Endothelial cell (in vitro differentiated cells): ENCODE measurements at places on chromosomes 6 and 20. TPM values are rescaled to one million over a fixed set of nuclear protein-coding genes. Genes with fewer than 3 reads are reported as not detected.

Gene BLTP3A
- total RNA-seq: 12.4 TPM

Gene STX11
- total RNA-seq: not detected

Gene TP53TG5
- not detected for total RNA-seq

Gene GNAS-AS1
- 4.9 TPM for total RNA-seq

Gene BAG2
- total RNA-seq: 1.3 TPM

Gene MEI4
- 0.38 TPM for total RNA-seq

Gene PKIB
- 38.5 TPM for total RNA-seq

Gene SLC35F1
- 0.23 TPM for total RNA-seq

Gene SRMS
- total RNA-seq: not detected

Gene MLN
- not detected for total RNA-seq

Gene DLK2
- 0.18 TPM for total RNA-seq

Gene SPEF1
- 0.23 TPM for total RNA-seq

DNA sequence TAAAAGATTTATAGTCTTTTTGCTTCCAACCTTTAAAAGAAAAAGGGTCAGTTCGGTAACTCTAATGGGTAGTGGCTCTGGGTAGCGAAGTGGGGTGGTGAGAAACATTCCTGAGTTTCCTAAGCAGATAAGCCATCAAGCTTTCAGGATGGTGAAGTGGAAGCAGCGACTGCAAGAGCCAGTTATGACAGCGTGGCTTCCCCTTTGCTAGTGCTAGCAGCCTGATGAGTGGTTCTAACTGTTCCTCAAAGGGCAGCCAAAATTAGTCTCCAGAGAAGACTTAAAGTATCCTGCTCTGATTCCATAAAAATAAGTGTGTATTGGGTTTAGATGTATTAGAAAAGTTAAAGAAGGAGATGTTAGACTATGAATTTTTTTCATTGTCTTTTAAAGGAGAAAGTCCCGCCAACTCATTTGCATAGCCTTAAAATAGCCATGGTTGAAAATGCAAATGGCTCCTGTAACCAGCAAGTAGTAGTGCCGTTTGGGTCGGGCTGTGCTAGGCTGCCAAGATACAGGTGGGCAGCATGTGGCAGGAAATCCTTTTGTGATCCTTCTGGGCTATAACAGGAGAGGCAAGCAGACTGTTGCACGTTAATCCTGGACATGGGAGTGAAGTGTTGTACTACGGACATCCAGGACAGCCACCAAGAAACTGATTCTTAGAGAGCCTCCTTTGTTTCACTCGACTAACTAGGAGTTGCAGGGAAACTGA lies 18.0 kb downstream of the ELOVL2 start:
- H3K27me3 ChIP-seq: no peaks in the 10 kb centered on the region
- no peak overlapping the region for H3K27ac ChIP-seq
- peak overlapping the region; percentile 44 for H3K4me3 ChIP-seq
- no peak for DNase-seq

- H3K27me3 ChIP-seq: peaks cover 10% of the 10 kb centered on the region
- no peak overlapping the region for H3K4me3 ChIP-seq
- no peak overlapping the region for H3K27ac ChIP-seq
- no peak for DNase-seq
- peaks cover 12% of the 10 kb centered on the region for H3K36me3 ChIP-seq
Measured at GRCh38 chr6:41593839-41594238, 44.4 kb upstream of the MDFI start.

- no peak overlapping the region for H3K27ac ChIP-seq
- H3K4me1 ChIP-seq: peaks cover 3% of the 10 kb centered on the region
- H3K27me3 ChIP-seq: peaks cover 14% of the 10 kb centered on the region
- peak overlapping the region; percentile 76 for H3K4me3 ChIP-seq
- peaks cover 9% of the 10 kb centered on the region for H3K36me3 ChIP-seq
Measured at GRCh38 chr20:64100946-64101688, 6.2 kb downstream of the NPBWR2 start.

- H3K4me3 ChIP-seq: no peak overlapping the region
- no peaks in the 10 kb centered on the region for H3K4me1 ChIP-seq
- H3K27ac ChIP-seq: no peak overlapping the region
Measured at GRCh38 chr6:157207521-157208076, 115.7 kb downstream of the TMEM242 start.

DNA sequence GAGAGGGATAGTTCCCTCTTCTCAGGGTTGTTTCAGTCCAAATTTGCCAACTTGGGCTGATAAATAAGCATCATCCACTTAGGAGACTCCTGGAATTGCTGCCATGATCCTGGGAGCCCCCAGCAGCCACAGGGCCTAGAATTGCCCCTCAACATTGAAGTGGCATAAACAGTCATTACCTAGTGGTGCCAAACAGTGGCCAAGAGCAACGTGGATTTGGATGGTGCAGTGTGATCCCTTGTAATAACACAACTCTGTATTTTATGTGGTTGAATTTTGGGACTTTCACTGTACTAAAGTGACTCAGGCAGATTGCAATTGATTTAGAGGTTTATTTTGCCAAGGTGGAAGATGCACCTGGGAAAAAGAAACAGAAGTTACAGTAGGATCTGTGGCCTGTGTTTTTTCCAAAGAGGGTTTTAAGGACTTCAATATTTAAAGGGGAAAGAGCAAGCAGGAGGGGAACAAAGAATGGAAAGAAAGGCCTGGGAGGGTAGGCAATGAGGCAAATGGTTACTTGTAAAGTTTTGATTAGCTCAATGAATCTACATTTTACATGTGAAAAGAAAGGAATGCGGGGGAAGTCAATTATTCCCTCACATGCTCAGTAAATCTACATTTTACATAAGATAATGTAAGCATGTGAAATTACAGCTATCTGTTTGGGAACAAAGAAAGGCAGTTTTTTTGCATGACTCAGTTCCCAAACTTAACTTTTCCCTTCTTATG lies 168.0 kb upstream of the NOX3 start:
- no peak overlapping the region for H3K4me3 ChIP-seq
- no peaks in the 10 kb centered on the region for H3K4me1 ChIP-seq
- H3K27me3 ChIP-seq: peaks cover 2% of the 10 kb centered on the region
- no peak for DNase-seq

DNA sequence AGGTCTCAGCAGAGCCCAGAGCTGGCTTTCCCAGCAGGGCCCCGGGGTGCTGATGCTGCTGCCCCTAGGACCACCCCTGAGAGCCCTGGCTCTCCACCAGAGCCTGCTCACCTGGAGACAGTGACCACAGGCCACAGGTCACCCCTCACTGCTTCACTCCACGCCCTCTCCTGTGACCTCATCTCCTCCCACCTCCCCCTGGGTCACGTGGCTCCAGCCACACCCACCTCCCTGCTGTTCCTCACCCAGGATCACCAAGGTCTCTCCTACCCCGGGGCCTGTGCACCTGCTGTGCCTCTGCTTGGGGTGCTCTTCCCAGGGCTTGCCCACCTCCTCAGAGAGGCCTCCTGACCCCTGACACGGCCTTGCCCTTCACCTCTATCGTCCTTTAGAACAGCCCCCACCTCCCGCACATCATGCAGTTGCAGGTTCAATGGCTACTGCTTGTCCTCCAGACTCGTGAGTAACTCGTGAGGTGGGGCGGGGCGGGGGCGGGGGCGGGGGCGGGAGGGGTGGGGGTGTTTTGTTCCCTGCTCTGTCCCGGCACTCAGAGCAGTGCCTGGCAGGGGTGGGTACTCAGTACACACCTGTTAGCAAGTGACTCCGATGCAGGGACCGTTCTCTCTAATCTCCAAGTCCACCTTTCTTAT lies 468.0 kb downstream of the PREX1 start:
- H3K36me3 ChIP-seq: no peaks in the 10 kb centered on the region
- H3K4me1 ChIP-seq: no peaks in the 10 kb centered on the region
- DNase-seq: no peak
- peaks cover 2% of the 10 kb centered on the region for H3K27me3 ChIP-seq

DNA sequence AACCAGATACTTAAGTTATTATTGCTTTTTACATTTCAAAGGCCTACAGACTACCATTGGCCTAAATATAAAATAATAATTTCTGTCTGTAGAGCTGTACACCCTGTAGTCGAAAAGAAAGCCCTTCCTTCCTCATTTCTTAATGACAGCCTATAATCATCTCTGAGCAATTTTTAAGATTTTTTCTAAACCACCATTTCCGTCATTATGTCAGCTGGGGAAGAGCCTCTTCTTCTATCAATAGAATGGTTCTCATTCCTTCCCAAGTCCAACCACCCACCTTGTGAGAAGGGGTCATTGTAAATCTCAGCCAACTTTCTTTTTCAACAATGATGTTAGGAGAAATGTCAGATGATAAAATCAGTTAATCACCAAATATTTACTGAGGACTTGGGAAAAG lies 91.8 kb downstream of the PLEKHG1 start:
- no peak overlapping the region for H3K4me3 ChIP-seq
- H3K4me1 ChIP-seq: peaks cover 50% of the 10 kb centered on the region
- DNase-seq: no peak
- H3K36me3 ChIP-seq: peaks cover 8% of the 10 kb centered on the region
- no peaks in the 10 kb centered on the region for H3K27me3 ChIP-seq

DNA sequence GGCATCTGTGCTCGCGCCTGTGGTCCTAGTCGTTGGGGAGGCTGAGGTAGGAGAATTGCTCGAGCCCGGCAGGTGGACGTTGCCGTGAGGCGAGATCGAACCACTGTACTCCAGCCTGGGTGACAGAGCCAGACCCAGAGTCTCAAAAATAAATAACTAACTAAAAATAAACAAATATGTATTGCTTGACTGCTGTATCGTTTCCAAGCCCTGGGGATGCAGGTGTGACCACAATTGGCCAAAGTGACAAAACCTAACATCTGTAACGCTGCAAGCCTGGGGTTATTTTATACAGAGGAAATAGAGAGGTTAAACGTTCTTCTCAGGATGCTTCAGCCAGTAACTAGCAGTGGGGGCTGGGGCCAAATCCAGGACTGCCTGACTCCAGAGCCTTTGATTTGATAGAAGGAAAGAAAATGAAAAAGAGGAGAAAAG lies 1.9 kb upstream of the SRSF3 start:
- H3K36me3 ChIP-seq: peaks cover 32% of the 10 kb centered on the region
- peaks cover 22% of the 10 kb centered on the region for H3K27me3 ChIP-seq
- H3K4me1 ChIP-seq: peaks cover 30% of the 10 kb centered on the region
- H3K4me3 ChIP-seq: peak overlapping the region; percentile 49
- peak overlapping the region; percentile 62 for H3K27ac ChIP-seq

GRCh38 chr6:13557841-13558240 lies 16.6 kb upstream of the SIRT5 start:
- no peaks in the 10 kb centered on the region for H3K36me3 ChIP-seq
- no peaks in the 10 kb centered on the region for H3K27me3 ChIP-seq
- peaks cover 5% of the 10 kb centered on the region for H3K4me1 ChIP-seq
- H3K27ac ChIP-seq: no peak overlapping the region
- no peak overlapping the region for H3K4me3 ChIP-seq

DNA sequence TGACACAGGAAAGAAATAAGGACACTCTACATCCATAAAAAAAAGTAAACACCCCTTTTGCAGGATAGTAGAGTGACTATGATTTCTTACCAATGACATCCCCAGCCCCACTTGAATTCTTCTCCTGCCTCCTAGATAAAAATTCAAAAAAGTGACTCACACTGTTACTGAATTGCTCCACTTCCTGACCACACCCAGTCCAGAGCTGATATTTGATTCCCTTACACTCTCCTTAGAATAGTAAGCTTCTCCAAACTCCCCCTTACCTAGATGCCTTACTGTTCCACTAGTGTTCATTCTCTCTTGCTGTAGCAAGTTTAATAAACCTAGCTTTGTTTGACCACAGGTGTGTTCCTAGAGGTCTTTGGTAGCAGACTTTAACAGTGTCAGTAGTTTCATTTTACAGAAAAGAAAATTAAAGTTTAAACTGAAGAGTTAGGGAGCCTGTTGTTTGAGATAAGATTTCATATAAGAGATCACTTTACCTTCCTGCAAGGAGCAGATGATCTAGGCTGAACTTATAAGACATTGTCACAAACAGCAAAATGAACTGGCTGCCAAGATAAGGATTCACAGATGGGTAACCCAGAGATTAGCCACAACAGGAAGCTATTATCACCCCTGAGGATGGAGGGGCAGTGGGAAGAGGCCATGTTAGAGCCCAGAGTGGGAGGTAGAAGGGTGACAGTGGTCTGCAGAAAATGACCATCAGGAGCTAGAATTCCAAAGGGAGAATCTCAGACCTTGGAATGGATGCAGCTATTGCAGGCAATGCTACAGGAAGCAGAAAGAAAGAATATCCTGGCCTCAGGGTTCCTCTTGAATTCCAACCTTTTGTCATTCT lies 28.4 kb upstream of the BTN3A2 start:
- no peaks in the 10 kb centered on the region for H3K36me3 ChIP-seq
- peaks cover 4% of the 10 kb centered on the region for H3K27me3 ChIP-seq
- no peak overlapping the region for H3K27ac ChIP-seq
- H3K4me1 ChIP-seq: peaks cover 18% of the 10 kb centered on the region
- H3K4me3 ChIP-seq: no peak overlapping the region

- H3K4me1 ChIP-seq: peaks cover 4% of the 10 kb centered on the region
- no peak overlapping the region for H3K4me3 ChIP-seq
- no peak overlapping the region for H3K27ac ChIP-seq
- DNase-seq: no peak
Measured at GRCh38 chr20:32664678-32665159, 9.0 kb downstream of the C20orf203 start.

GRCh38 chr6:45886776-45887175 lies 128.9 kb downstream of the CLIC5 start:
- H3K4me1 ChIP-seq: peaks cover 7% of the 10 kb centered on the region
- no peak overlapping the region for H3K4me3 ChIP-seq
- no peaks in the 10 kb centered on the region for H3K27me3 ChIP-seq
- H3K36me3 ChIP-seq: no peaks in the 10 kb centered on the region

- no peak overlapping the region for H3K4me3 ChIP-seq
- H3K27me3 ChIP-seq: no peaks in the 10 kb centered on the region
- H3K36me3 ChIP-seq: peaks cover 13% of the 10 kb centered on the region
- DNase-seq: no peak
Measured at GRCh38 chr6:149364557-149364956, 35.5 kb upstream of the SUMO4 start.

DNA sequence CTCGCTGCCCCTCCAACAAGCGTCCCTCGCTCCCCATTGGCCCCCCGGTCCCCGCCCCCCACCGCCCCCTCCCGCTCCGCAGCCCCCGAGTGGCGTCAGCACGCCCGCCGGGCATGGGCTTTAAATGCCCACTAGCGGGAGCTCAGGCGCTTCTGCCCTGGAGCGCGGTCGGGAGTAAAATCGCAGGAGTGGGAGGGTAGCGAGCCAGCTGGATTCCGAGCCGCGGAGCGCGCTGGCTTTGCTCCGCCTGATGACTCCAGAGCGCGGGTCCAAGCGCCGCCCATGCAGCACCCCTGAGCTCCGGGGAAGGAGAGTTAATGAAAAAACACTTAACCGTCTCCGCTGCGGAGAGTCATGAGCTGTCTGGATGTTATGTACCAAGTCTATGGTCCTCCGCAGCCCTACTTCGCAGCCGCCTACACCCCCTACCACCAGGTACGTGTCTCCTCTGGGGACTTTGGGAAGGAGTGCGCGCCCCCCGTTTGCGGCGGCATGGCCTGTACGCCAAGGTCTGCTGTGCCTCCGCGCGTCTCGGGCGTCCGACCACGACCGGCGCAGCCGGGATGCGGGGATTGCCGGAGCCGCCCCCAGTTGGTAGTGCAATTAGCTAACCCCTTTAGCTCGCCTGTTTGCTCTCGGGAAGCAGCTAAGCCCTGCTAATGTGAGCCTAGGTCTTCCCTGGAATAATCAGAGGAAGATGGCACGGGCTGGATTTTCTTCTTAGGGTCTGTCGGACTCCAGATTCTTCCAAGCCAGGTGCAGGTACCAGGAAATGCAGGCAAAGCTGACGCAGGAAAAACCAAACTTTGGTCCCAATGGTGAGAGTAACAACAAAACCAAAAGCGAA lies at the start of gene VGLL2:
Gene VGLL2, plus strand, starts transcription at position 149 of the 847 bp plus-strand sequence. Its CDS starts 206 bp downstream, at position 355.
- H3K4me1 ChIP-seq: peaks cover 3% of the 10 kb centered on the region
- H3K27ac ChIP-seq: no peak within 1 kb of the TSS
- no peaks in the 10 kb centered on the region for H3K36me3 ChIP-seq
- DNase-seq: peak; percentile 61
